ENCODE measurements at places on chromosomes 13 and 19.
A peak's percentile ranks its signal among the peaks of the same experiment; 100 is the strongest.

GRCh38 chr19:54937926-54938325 lies 9.4 kb downstream of the NLRP7 start:
- no peak for DNase-seq

DNA sequence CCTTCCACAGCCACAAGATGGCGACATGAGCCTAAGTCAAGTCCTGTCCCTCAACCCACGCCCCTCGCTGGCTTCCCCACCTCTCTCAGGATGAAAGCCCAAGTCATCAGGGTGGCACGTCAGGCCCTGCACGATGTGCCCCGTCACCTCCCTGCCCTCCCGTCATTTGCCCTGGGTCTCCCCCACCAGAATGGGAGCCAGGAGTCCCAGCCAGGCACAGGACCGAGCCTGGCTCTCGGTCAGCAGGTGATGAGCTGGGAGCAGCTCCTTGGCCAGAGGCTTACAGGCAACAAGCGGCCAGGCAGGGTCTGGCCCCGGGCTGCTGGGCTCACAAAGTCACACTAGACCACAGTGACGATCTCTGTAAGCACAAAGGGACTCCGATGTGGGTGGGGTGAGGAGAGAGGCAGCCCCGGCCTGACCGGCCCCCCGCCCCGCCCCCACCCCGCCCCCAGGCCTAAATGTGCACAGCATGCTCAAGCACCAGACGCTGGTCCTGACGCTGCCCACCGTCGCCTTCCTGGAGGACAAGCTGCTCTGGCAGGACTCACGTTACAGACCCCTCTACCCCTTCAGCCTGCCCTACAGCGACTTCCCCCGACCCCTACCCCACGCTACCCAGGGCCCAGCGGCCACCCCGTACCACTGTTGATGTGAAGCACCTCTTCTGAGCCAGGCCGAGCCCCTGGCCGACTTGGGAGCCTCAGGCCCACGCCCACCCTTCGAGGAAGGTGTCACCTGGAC lies 7.3 kb downstream of the MRPL4 start:
- peak; percentile 90 for DNase-seq

DNA sequence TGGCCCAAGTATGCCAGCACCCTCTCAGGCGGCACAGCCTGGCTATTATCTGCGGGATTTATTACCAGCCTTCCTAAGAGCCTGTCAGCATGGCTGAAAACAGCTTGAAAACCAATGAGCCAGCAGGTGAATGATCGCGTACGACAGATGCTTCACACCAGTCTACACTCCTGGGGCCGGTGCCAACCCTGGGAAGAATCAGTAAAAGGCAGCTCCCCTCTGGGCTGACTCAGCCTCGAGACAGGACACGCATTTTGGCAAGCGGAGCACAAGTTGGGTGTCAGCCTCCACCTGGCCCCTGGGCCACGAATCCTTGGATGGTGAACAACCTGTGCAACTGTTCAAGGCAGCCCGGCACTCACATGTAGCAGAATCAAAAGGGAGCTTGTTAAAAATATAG lies 15.6 kb downstream of the EMP3 start:
- DNase-seq = peak; percentile 51

DNA sequence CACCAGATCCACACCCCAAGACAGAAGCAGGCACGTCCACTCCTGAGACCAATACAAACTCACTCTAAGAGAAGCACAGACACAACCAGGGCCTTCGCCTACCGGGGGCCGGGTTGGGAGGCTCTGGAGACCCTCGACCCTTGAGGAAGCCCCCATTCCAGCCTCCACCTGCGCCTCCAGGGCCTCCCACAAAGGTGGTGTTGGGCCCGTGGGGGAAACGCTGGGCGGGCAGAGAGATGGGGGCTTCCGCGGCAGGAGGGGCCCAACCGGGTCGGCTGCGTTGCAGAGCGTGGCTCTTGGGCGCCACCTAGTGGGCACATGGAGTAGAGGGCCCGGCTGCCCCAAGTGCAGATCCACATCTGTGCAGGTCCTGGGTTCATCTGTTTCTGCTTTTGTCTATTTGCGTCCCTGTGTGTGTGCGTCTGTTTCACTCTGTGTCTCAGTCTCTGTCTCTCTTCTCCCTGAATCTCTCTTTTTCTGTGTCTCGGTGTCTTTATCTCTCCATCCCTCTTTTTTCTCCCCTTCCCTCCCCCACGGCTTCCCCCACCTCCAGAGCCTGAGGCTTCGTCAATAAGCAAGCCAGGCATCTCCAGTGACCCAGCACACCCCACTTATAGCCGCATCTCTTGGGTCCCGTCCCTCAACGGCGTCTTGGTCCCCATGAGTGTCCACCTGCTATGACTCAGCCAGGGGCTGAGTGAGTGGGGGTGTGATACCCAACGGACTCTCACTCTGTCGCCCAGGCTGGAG lies 10.5 kb upstream of the TINCR start:
- DNase-seq = peak; percentile 55

GRCh38 chr19:37593996-37594303 lies 642 bp downstream of the ZNF571 start:
- no peak for DNase-seq

- no peak for DNase-seq
These were observed 29.9 kb upstream of the RANBP3 start for GRCh38 chr19:6007866-6008265.

- no peak for DNase-seq
These were observed 172.9 kb upstream of the UBL3 start for GRCh38 chr13:30023196-30023895.

- DNase-seq = no peak
These were observed 216.3 kb upstream of the PRR20A start for GRCh38 chr13:56924401-56924800.

DNA sequence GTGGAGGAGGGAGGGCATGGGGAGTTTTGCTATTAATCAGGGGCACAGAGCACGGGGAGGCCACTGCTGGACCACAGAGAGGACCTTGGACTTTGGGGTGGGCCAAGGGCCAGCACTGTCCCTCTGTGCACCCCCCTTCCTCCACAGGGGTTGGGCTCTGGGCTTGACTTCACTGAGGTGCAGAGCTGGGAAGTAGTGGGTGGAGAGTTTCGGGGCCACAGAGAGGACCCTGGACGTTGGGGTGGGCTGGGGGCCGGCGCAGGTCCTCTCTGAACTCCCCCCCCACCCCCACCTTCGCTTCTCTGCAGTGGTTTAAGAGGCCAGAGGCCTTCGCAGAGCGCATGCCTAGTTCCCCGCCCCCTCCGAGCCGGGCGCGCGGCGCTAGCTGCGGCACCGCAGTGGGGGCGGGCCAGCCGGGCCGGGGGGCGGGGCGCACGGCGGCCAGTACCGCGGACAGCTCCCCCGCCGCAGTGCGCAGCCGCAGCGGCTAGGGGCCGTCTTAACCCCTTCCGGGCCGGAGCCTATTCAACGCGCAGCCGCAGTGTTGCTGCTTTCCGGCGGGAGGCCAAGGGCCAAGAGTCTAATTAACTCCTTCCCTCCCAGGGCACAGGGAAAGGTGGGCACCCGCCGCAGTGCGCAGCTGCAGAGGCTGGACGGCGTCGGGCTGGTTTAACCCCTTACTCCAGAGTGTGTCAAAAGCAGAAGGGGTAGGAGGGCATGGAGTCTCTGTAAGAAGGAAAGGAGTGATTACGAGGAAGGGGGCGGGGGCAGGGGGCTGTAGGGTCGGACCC lies 3.7 kb downstream of the KCNC3 start:
- DNase-seq = peak; percentile 47

DNA sequence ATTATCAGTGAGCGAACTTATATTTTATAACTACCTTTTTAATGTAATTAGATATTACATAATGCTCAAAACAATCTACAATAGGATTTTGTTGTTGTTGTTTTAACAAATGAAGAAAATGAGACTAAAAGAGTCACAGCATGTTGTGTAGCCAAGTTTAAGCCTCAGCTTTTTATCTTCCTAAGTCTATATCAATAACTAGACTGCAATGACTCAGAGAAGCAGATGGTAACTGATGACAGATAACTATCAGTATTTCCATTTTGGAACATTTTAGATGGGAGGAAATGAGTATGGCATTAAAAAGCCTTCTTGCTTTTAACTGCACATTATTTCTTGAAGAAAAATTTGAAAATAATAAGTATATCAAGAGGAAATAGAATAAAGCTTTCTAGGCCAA lies 825.2 kb downstream of the SLITRK1 start:
- DNase-seq = no peak

DNA sequence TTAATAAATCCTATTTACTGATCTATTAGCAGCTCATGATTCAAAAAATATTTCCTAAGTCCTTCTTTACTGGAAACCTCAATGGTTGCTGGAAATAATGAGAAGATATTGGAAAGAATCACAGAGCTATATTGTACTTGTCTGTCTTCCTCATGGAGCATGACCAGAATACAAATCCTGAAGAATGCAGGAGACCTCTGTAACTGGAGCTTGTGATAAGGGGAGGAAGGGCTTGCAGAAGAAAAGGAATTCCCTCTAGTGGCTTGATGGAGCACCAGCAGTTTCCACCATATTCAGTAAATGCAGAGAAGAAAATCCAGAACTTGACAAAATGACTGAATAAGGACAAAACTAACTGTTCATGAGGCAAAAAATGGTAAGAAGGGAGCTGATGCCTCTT lies 1333.1 kb downstream of the EFNB2 start:
- DNase-seq = peak; percentile 56

- peak; percentile 5 for DNase-seq
These were observed 1.5 kb downstream of the SLC25A23 start for GRCh38 chr19:6457958-6458694.

DNA sequence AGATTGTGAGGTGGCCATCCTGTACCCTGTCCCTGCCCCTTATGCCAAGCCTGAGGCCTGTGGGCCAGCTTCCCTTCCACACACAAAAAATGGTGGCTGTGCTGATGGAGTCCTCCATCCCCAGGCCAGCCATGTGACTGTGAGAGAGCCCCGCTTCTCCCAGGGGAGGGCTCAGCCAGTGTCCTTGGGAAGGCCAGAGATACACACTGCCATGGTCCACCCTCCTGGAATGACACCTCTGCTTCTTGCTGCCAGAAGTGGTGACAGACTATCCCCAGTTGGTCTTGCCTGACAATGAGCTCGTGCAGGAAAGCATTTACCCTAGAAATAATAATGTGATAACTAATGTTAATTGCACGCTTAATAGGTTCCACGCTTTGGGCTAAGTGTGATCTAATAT lies 38.0 kb downstream of the FAM124A start:
- no peak for DNase-seq

DNA sequence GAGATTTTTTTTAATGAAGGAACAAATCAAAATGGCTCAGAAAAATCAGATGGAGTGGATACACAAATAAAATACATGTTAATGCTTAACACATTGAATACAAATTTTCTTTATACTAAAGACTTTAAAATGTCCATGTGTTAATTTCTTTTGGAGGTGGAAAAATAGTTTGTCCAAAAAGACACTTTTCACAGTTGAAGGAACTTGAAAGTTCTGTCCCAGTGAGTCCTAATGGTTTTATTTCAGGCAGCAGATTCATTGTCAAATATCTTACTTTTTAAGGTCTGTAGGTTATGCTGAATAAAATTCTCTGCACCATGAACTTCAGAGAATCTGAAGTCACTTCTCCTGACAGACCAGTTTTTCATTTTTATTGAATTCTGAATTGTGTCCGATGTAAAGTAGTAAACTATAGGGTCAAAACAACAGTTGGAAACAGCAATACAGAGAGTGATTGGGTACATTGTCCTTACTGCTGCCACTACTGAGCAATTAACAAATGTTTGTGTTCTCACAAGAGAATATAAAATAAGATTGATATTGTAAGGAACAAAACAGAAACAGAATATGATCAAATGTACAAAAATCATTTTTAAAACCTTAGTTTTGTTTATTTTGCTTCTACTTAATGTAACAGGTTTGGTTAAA lies 1.6 kb downstream of the LPAR6 start:
- no peak for DNase-seq

GRCh38 chr13:80508031-80508430 lies 167.1 kb upstream of the SPRY2 start:
- peak; percentile 36 for DNase-seq

DNA sequence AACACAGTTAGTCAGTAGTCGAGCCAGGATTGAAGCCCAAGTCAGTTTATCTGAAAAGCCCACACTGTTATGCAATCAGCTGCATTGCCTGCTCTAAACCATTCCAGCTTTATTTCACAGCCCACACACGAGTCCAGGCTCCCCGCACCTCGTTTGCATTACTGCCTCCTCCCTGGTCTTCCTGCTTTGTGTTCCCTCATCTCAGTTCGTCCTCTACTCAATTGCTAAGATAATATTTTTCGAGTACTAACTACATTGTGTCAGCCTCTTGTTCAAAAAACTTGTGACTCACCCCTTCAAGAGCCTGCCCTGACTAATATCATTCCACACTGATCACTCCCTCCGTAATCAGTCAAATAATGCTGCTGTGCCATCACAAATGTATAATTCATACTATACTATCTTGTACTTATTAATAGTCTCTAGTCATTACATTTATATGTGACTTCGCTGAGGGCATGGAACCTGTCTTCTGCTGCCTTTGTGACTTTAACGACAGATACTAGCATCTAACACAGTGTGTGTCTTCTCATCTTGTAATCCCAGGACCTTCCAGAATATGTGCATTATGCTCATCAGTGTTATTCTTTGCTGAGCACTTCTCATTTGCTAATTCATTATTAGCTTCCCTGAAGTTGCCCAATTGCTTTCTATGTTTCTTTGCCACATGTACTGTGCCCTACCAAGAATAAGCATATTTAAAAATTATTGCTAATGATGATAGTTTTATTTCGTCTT lies 26.2 kb upstream of the WDFY2 start:
- peak; percentile 84 for DNase-seq

- no peak for DNase-seq
These were observed 149.3 kb downstream of the RGCC start for GRCh38 chr13:41606646-41607045.

DNA sequence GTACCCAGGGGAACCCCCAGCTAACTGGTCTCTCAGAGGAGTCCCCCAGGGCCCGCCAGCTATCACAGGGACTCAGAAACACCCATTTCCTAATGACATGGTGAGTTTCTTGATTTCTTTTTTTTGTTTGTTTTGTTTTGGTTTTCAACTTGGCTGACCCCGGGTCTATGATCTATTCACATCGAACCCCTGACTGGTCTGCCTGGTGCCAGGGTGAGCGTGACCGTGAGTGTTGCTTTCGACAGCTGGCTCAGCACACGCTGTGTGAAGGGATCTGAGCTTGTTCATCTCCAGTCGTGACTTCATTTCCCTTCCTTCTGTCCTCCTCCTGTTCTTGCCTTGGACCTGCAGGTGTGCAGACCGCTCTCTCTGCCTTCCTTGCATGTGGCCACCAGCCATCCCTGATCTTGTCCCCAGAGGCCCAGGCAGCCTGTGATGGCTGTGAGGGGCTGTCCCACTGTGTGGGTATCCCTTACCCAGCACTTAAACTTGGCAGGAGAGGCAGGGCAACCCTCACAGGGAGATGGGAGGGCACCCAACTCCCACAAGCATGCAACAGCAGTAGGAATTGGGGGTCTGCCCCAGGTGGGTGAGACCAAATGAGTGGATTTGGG lies 26.2 kb downstream of the TMEM161A start:
- DNase-seq = no peak
